Skin of body (tissue), 3 donors: ENCODE measurements at places on chromosomes 7 and 10. TPM values are rescaled to one million over a fixed set of nuclear protein-coding genes. Genes with fewer than 3 reads are reported as not detected.
A peak's percentile ranks its signal among the peaks of the same experiment; 100 is the strongest.

DNA sequence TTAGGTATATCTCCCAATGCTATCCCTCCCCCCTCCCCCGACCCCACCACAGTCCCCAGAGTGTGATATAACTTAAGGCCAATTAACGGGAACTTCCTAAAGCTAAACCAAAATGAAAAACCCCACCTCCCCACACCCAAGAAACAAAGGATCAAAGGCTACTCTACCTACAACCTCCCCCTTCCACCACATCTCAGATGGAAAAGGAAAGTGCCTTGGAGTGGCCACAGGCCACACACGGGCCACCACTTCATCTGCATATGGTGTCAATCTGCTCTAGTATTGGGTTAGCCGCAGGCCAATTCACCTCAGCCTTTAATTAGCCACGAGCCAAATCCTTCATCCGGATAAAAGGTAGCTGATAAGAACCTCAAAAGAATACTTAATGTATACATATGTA lies 19.6 kb downstream of the CSTF2T start:
- DNase-seq: no peak

FAM171A1 gene
- total RNA-seq: 11.3 TPM

GRCh38 chr7:36291387-36292316 lies 98.0 kb upstream of the ANLN start:
- DNase-seq: peak; percentile 88

ANXA8 gene
- total RNA-seq: 4.6 TPM

- DNase-seq: no peak
Measured at GRCh38 chr7:134947329-134947728, 39.0 kb upstream of the AGBL3 start.

DNA sequence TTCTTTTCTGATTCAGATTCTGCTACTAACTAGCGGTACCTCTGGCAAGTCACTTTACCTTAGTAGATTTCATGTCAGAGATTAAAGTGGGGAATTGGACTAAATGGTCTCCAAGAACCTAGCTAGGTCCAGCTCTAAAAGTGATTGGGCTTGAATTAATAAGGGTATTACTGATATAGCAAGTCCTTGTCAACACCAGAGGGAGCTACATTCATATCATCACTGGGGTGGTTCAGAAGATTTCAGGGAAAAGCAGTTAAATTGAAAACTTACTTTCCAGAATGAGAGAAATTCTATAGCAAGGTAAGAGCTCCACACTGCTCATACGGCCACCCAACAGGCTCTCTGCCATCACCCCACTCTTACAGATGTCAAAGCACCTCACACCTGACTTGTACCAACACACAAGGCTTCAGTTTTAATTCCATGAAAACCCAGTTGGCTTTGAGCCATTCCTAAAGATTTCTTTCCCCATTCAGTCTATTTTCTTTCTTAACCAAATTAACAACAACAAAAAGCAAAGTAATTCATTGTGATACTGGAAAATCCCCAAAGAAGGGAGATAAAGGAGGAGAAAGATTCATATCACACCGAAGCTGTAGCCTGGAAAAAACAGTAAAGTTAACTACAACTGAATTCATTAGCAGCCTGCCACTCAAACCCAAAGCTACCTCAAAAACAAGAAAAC lies 38.0 kb upstream of the SPOCK2 start:
- no peak for DNase-seq

GRCh38 chr7:55193245-55193644 lies 171.9 kb upstream of the LANCL2 start:
- DNase-seq: no peak

CCDC136 gene
- total RNA-seq: 6.1 TPM

OR2A12 gene
- total RNA-seq: not detected

DNA sequence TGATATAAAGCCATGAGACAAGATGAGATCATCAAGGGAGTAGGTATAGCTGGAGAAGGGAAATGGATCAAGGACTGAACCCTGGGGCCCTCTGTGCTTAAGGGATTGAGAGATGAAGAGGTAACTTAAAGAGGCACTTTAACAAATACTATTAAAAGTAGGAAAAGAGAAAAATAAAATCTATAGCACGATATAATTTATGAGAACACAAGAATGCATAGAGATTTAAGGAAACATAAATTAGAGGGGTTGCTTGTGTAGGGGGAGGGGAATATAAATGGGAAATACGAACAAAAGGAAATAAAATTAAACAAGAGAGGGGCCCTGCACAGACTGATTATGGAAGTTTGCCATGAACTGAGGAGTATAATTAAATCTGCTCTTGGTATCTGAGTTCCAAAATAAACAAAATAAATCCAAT lies 15.6 kb upstream of the LRRC17 start:
- no peak for DNase-seq

OPN1SW gene
- not detected for total RNA-seq
